Stimulated activated CD8-positive, alpha-beta memory T cell treated with anti-CD3 and anti-CD28 coated beads, Interleukin-4, amount 100 ng/mL, for 1 hour (primary cell): ENCODE measurements at places on chromosomes 12 and 14.

DNA sequence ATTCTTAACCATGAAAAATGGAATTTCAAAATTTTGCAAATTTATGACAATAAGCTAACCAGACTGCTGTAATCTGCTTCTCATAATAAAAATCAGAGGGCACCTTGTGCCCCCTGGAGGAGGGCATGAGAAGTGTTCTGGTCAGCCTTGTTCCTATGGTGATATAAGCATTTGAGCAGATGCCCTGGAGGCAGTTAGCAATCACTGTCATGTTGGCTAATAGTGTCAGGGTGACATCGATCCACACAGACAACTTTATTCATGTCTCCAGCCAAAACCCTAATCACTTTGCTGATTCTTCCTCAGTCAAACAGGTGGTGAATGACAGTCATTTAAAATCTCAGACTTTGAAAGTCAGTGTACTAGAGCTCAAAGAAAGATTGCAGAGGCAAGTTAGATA lies 943.0 kb downstream of the GALC start:
- DNase-seq = no peak

DNA sequence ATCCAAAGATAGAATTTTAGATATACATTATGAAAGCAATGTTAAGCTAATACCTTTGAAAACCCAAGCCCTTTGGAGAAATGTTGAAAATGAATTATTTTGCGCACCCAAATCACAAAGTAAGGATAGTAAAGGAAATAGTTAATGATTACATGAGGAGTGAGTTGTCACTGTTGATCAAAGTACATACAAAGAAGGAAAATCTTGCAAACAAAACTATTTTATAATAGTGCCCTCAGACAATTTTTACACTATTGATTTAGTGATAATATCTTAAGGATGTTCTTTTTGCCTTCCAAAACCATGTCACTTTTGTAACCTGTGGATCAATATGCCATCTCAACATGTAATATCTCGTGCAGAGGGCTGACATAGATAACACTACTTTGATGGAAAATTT lies 146.8 kb downstream of the DUSP6 start:
- no peak for DNase-seq

DNA sequence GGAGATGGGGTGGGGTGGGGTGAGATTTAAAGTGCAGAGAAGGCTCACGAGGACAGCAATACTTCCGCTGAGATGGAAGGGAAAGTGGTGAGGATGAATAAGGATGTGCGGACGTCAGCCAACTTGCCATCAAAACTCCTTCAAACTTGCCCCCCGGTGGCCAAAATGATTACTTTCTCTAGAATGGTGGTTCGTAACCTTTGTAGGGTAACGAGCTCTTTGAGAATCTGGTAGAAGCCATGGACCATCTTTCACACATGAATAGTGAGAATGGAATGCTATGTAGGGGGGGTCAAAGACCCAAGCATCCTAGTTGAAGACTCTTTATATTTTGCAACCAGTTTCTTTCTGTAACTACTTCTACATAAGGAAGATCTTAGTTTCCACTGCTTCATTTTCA lies 245.9 kb upstream of the DDHD1 start:
- DNase-seq = no peak

- DNase-seq = no peak
These were observed 7.8 kb downstream of the SH2B3 start for GRCh38 chr12:111413442-111414086.

DNA sequence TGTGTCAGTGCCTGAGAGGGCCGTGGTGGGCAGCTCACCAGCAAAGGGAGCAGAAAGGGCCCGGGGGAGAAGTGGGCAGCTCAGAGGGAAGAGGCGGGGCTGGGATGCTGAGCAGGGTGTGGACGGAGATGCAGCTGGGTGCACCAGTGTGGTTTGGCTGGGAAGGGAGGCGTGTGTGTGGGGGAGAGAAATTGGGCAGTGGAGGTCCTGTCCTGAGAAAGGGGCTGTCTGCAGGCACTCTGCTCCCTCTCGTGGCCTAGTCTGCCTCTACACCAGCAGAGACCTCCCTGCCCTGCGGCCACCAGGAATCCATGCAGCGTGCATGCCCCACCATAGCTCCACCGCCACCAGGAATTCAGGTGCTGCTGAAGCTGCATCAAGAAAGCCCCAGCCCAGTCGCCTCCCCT lies 6.4 kb downstream of the TMEM121 start:
- DNase-seq = no peak

DNA sequence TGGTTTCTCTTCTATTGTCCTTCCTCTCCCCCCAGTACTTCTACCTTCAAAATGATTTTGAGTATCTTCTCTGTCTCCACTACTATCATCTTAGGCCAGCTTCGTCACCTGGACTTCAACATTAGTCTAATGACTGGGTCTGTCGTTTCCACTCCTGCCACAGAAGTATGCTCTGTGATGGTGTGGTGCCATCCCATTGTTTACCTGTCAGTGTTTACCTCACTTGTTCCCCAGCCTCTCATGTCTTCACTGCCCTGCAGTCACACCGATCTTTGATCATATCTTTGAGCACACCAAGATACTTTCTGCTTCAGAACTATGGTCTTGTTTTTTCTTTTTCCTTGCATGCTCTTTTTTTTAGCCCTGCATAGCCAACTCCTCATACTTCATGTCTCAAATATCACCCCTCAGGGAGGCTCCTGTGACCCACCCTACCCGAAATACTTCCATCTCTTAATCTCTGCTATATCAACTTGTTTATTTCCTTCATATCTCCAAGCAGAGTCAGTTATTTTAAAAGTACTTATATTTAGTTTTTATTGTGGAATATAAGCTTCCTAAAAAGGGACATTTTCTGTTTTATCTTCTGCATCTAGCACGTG lies 60.4 kb downstream of the ANO6 start:
- DNase-seq = no peak

- DNase-seq = no peak
These were observed 386.7 kb upstream of the CCDC196 start for GRCh38 chr14:66099451-66099850.

DNA sequence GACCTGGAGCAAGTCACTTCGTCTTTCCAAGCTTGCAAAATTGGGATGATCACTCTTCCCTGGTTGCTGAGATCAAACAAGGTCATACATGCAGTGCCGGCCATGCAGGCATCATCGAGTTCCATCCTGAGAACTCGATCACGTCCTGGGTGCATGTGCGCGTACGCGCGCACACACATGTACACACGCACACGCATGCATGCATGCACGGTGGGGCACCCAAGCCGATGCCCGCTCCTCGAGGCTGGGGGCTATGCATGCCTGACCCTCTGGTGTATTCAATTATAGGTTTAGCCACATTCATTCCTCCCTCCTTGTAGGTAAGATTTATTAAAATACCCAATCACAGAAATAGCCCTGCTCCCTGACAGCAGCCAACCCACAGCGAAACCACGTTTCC lies 26.0 kb downstream of the MMAB start:
- DNase-seq = no peak

- no peak for DNase-seq
These were observed 3.5 kb upstream of the KCNK10 start for GRCh38 chr14:88326352-88327103.

- DNase-seq = no peak
These were observed 275.7 kb downstream of the DAD1 start for GRCh38 chr14:22313172-22313801.

- DNase-seq = no peak
These were observed 84.5 kb upstream of the KCNA1 start for GRCh38 chr12:4825011-4825858.

DNA sequence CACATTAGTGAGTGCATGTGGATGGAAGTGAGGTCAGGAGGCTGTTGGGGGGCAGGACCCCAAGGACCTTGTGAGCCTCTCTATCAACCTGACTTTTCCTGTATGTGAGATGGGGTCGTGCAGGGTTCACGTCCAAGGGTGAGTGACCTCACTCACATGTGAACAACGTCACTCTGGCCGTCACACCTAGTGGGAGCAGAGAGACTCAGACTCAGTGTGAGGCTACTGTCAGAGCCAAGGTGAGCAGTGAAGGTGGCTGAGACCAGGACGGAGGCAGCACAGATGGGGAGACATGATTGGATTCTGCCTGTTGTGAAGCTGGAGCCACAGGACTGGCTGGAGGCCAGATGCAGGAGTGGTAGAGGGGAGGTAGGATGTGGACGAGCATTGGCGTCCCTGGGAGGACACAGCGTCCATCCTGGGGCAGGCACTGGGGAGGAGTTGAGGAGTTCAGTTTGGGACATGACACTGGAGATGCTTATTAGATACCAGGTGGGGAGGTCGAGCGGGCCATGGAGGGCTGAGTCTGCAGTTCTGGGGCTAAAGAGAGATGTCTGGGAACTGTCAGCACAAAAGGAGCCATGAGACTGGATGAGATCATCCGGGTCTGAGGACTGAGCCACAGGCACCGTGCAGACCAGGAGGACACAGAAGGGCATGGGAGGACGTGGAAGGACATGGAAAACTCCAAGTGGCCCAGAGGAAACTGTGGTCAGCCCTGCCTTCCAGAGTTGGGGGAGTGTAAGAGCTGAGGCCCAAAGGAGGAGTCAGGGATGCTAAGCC lies 92.8 kb downstream of the LGMN start:
- no peak for DNase-seq

DNA sequence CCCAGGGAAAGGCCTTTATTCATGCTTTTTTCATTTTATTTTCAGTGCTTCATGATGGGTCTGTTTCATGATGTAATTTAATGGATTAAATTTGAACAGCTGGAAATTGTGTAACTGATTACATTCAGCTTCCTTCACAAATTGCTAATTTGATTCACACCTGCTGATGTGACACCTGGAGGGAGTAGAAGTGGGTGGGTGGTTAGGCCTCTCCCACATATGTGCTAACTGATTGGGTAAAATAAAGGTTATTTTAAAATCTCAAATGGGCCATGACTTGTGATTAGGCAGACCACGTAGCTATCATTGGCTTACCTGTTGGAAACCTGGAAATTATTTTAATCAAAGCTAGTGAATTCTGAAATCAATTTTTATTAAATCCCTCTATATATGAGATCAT lies 142.1 kb downstream of the GXYLT1 start:
- DNase-seq = no peak

GRCh38 chr14:59313658-59314608 lies 125.5 kb downstream of the DAAM1 start:
- DNase-seq = no peak

DNA sequence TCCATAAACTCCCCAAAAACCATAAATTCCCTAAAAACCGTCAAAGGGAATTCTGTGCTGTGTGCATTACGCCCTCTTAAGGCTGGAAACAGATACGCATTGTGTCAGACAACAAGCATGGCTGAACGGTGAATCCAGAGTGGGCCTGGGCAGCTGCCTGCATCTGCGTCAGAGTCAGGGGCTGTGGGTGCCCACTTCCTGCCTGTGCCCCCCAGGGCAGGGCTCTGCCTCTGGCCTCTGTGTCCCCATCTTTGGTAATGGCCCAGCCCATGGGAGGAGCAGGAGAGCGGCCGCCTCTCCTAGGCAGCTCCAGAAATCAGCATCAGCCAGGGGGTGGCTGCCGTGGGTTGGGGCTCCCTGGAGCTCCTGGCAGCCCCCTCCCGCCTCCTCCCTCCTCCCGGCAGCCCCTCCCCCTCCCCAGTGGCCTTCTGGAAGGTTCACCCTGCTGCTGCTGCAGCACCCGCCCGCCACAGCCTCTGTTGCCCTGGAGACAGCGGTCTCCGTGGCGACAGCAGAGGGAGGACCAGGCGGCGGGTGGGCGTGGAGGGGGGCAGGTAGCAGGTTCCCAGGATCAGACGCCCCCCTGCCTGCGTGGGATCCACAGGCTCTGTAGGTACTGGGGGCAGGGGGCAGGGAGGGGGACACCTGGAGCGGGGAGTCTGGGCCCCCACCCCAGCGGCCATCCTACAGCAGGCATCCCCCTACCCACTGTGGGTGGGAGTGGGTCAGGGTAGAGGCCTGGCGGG lies 5.9 kb downstream of the MMP17 start:
- no peak for DNase-seq

- DNase-seq = no peak
These were observed 11.5 kb upstream of the KRT80 start for GRCh38 chr12:52203079-52203921.

GRCh38 chr12:80413462-80413861 lies 30.6 kb upstream of the PTPRQ start:
- no peak for DNase-seq

DNA sequence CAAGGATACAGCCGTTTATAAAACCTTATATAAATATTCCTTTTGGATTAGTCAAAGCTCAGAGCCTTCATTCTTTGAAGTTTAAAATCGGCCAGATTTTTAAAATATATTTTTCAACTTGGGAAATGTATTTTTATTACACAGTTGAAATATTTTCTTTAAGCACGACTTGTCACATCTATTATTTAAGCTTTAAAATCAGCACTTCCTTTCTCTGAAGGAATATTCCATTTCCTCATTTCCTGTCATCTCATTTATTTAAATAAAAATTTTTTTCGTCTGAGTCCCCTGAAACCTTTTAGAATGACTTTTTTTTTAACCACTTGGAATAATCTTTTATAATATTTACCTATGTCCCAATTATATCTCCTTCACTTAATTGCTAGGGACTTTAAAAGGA lies 107.5 kb upstream of the PDE3A start:
- DNase-seq = no peak

- peak; percentile 95 for DNase-seq
These were observed at the start of gene PSMA3 for GRCh38 chr14:58244556-58245387. PSMA3 (plus strand) TSS chr14:58244843; CDS start chr14:58244921, 78 bp downstream.

DNA sequence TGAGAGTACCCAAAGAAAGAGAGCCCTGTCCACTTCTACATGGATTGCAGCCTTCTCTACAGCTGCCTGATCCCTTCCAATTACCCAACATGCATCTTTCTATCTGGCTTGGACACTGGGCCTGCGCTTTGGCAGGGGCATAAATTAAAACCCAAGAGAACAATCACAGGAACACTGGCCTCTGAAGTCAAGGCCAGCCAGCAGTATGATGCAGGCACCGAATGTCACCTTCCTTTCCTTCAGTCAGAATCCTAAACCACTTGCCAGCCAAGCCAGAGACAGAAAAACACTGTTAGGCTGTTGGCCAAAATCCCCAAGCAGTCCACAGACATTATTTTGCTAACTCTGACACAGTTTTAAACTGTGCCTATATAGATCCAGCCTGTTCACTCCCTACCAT lies 113.7 kb downstream of the DUSP6 start:
- no peak for DNase-seq

- peak; percentile 27 for DNase-seq
These were observed 674 bp downstream of the VDR start for GRCh38 chr12:47903927-47904712.

- no peak for DNase-seq
These were observed 48.5 kb downstream of the BBS10 start for GRCh38 chr12:76299536-76300296.

DNA sequence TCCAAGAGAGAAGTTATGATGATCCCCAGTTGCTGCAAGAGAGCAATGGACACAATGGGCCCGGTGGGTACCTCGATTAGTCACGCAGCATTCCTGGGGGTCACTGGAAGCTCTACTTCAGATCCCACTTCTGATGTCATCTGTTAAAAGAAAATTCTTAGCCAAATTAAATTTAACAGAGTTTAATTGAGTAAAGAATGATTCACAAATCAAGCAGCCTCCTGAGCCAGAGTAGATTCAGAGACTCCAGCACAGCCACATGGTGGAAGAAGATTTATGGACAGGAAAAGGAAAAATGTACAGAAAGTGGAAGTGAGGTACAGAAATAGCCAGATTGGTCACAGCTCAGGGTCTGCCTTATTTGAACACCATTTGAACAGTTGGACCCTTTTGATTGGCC lies 107.5 kb downstream of the SPTSSA start:
- DNase-seq = no peak
